ENCODE measurements at places on chromosomes 7 and 10.
A peak's percentile ranks its signal among the peaks of the same experiment; 100 is the strongest.

DNA sequence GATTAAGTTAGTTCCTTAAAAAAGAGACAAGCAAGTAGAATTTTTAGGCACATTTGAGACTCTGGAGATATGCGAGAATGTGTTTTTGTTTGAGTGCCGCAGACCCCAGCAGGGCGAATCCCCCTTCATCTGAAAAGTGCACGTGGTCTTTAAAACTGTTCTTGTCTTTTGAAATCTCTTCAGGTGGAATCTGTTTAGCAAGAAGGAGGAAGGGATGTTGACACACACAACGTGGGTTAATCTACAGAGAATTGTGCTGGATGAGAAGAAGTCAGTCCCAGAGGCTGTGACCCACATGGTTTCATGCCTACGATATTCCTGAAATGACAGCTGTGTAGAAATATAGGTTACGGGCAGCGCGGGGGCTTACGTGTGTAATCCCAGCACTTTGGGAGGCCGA lies 27.1 kb upstream of the ZFAND2A start:
- DNase-seq, result no peak

- no peak for DNase-seq
Measured at GRCh38 chr7:72032934-72033333, 379.2 kb downstream of the CALN1 start.

GRCh38 chr10:5665373-5666007 lies 905 bp downstream of the ASB13 start:
- no peak for DNase-seq

- no peak for DNase-seq
Measured at GRCh38 chr7:151400626-151401315, 9.1 kb downstream of the WDR86 start.

DNA sequence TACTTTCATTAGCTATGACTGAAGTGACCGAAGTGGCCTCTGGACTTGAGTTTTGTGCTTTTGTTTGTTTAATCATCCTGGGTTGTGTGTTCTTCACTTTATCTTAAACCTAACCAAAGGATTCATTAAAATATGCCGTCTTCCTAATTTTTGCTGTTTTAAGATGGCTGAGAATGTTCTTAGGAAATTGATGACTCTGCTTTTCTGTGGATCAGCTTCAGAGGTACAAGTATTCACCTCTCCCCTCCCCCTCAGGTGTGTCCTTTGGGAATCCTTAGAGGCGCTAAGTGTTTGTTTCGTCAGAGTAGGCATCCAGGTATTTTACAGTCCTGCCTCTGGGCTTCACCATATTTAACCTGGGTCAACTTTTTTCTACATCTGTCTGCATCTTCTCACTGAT lies 1.1 kb downstream of the CCDC126 start:
- no peak for DNase-seq

GRCh38 chr7:13061115-13061514 lies 373.7 kb downstream of the ARL4A start:
- no peak for DNase-seq

- DNase-seq, result no peak
Measured at GRCh38 chr10:58951746-58952145, 224.7 kb upstream of the PHYHIPL start.

- DNase-seq, result peak; percentile 11
Measured at GRCh38 chr10:86960863-86961434, 2.5 kb downstream of the SNCG start.

DNA sequence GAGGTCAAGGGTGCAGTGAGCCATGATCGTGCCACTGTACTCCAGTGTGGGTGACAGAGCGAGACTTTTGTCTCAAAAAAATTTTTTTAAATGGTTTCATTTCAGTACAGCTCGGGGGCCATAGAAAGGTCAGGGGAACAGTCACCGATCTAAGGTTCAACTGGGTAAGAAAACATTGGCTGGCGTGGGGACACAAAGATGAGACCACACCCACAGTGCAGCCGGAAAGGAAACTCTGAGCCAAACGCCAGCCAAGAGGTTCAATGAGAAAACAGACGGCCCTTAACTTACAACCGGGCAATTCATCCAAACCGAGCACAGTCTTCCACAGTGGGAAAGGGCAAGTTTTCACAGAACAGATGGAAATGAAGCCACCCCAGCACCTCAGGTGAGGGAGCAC lies 65.1 kb downstream of the SLC37A3 start:
- DNase-seq, result no peak

- DNase-seq, result no peak
Measured at GRCh38 chr10:103064956-103065355, 128.1 kb downstream of the NT5C2 start.

- no peak for DNase-seq
Measured at GRCh38 chr7:1963575-1963974, 269.2 kb downstream of the MAD1L1 start.

GRCh38 chr7:158102897-158103296 lies 484.7 kb downstream of the PTPRN2 start:
- DNase-seq, result no peak

DNA sequence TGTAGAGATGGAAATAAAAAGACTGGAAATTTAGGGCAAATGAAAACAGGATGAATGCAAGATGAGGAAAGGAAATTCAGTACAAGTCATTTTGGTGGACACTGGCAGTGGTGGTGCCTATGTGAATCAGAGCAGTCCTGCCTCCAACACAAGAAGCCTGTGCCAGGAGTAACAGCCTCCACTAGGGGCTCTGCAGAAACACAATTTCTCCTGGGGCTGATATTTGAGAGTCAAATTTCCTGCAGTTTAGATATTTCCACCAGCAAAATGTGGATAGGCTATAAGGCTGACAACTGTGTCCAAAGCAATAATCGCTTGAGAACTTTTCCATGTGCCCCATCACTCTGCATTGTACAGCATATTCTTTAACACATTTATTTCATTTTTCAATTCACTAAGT lies 4.7 kb upstream of the PLXDC2 start:
- peak; percentile 24 for DNase-seq

GRCh38 chr7:27142580-27143022 lies 880 bp downstream of the HOXA5 start:
- DNase-seq, result no peak

- DNase-seq, result no peak
Measured at GRCh38 chr7:133539016-133539415, 286.1 kb downstream of the EXOC4 start.

DNA sequence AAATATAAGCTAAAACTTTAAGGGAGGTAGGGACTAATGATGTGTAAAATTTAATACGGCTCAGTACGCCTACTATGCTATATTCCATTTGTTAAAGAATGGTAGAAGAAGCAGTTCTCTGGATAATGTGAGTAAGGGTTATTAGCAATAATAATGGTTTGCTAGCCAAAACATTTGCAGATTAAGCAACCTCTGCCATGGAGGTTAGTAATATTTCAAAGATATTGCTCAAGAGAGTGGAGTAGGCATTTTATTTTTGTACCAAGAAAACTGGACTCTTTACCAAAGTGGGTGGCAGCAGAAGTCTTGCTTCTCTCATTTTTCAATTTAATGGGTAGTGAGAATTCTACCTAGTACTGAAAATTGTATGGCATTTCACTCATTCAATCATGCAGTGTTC lies 158.9 kb upstream of the TMEM106B start:
- no peak for DNase-seq

- no peak for DNase-seq
Measured at GRCh38 chr7:82810558-82811259, 352.0 kb downstream of the PCLO start.

GRCh38 chr7:24842449-24843241 lies 85.4 kb upstream of the GSDME start:
- no peak for DNase-seq

- no peak for DNase-seq
Measured at GRCh38 chr10:43268491-43268890, 1.6 kb upstream of the RASGEF1A start.

DNA sequence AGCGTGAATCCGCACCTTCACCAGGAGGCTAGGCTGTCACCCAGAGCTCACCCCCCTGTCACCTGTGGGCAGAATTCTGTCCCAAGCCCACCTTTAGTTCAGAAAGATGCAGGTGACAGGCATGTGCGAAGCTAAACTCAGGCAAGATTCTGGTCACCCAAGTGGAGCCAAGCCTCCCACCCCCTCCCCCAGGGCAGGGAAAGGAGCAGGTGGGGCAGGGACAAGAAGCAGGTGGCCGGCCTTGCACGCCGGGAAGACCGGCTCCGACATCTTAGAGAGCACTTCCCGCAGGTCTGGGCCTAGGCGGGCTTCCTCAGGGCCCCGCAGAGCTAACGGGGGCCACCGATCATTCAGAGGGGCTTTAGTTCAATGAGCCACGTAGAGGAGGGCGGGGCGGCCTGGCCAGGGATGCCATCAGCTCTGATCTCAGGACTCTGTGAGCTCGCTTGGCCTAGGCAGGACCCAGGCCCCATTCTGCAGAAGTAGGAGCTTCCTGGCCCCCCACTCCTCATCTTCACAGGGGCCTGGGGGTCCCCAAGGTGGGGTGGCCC lies 19.9 kb downstream of the UNCX start:
- no peak for DNase-seq

DNA sequence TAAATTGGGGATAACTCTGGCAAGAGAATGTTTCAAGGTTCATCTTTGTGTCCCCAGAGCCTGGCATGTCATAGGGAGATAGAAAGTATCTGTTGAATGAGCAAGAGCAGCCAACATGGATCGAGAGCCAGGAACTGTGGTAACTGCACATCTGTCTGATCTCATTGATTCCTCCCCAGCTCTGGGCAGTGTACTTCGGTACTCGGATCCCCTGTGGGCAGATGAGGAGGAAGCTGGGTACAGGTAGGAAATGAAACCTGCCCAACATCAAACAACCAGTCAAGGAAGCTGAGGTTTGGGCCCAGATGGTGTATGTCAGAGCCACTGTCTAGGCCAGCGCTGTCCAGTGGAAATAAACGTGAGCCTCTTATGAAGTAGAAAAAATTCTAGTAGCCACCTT lies 76.4 kb downstream of the GRK5 start:
- DNase-seq, result no peak

Data from WTC11 (cell line).